ENCODE measurements at places on chromosomes 7 and 10.

DNA sequence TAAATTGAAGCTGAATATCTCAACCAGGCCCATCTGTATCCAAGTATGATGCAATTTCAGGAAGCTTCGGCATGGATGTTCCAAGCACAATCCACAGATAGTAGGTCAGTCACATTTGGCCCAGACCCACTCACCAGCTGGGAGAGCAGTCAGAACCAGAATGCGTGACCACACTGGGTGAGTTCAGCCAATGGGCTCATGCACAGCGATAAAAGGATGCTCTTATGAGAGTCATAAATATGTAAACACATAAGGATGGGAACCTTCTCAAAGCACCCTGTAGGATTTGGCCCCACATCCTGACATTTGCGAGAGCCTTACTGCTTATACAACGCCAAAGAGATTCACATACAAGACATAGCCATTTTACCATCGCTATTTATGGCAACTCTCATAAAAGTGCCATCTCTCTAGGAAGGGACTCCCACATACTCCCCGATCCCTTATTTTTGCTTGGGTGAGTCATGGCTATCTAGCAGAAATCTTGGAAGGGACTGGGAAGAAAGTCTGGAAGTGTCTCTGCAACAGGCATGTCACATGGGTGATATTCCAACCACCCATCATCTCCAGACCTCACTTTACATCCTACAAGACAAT, 3.0 kb downstream of the AFAP1L2 start:
- DNase-seq: no peak

DNA sequence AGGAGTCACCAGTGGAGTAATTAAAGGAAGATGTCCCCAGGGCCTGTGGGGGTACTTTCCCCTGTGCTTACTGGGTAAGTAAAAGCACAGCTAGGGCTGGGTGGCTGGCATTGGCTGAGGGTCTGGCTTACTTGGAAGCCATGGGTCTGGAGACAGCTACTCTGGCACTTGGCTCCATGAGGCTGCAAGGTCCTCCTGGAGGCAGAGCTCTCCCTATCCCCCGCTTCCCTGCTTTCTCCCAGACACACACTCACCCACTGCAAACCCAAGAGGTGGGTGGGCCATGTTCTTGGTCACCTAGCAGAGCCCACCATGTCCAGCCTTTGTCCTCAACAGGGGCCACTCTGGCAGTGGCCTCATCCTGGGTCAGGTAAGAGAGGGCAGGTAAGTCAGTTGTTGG, 13.3 kb downstream of the EMX2 start:
- DNase-seq: no peak

DNA sequence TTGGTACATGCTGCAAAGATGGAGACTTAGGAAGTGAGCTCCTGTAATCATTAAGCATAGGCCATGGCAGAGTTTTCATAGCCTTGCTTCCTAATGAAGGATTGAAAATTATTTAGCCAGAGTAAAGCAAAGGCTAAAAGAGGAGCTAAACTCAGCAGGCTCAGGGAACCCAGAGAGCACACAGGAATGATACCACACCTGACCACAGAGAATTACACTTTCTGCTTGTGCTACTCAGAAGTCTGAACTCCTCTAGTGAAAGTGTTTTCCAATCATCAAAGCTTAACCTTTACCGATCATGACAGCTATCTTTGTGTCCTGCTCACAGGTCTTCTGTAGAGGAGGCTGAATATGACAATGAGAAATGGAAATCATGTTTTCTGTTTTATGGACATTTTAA, 347.7 kb downstream of the OTUD1 start:
- no peak for DNase-seq

- no peak for DNase-seq
These were observed 14.2 kb upstream of the NMT2 start for GRCh38 chr10:15182540-15183207.

DNA sequence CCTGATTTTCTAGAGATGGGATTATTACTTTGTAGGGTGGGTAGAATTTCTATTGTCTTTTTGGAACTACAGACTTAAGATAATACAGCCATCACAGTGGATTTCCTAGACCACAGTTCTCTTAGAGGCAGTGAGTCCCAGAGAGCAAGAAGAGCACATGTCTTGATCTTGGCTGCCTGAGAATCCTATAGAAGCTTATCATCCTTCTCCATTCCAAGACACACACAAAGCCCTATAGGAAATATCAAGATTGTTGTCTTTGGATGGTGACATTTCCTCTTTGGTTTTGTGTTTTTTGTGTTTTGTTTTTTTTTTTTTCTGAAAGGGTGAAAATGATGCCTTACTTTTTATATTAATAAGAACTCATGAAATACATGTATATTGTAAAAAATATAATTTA, 143.1 kb downstream of the AHR start:
- no peak for DNase-seq
